ENCODE measurements at places on chromosomes 4 and X.

GRCh38 chr4:13169731-13170525 lies 314.2 kb downstream of the RAB28 start:
- DNase-seq = no peak

DNA sequence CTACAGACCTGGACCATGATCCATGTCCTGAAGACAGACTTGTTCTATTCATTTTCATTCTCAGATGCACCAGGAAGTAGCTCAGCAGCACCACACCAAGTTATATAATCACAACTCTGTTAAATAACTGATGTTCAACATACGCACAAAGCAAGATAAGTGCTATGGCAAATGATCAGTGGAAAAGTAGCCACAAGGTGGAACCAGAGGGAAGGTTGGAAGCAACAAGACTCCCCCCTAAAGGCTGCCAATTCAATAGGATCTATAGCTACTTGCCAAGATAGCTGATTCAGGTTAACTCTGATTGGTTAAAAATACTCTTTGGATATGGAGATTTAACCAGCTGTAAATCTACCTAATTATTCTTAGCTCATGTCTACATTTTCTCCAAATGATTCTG lies 23.7 kb upstream of the FAM47B start:
- no peak for DNase-seq

- DNase-seq = no peak
These were observed 15.5 kb downstream of the SPRY1 start for GRCh38 chr4:123412091-123412505.

DNA sequence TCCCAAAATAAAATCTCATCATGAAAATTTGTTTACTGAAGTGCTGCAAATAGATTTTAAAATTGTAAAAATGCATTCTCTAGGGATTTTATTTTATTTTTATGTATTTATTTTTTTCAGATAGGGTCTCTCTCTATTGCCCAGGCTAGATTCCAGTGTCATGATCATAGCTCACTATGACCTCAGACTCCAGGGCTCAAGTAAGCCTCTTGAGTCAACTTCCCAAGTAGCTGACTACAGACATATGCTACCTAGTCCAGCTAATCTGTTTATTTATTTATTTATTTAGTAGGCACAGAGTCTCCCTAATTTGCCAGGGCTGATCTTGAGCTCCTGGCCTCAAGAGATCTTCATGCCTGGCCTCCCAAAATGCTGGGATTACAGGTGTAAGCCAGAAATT lies 317.7 kb upstream of the ANXA10 start:
- DNase-seq = no peak

Measured in activated CD4-positive, alpha-beta T cell treated with anti-CD3 and anti-CD28 coated beads for 48 hours (primary cell).